ENCODE measurements at places on chromosomes 5 and 9. TPM values are rescaled to one million over a fixed set of nuclear protein-coding genes. Genes with fewer than 3 reads are reported as not detected.

Gene HRCT1
- not detected for total RNA-seq

- no peak for DNase-seq
These were observed 66.1 kb downstream of the TTC39B start for GRCh38 chr9:15240927-15241326.

DNA sequence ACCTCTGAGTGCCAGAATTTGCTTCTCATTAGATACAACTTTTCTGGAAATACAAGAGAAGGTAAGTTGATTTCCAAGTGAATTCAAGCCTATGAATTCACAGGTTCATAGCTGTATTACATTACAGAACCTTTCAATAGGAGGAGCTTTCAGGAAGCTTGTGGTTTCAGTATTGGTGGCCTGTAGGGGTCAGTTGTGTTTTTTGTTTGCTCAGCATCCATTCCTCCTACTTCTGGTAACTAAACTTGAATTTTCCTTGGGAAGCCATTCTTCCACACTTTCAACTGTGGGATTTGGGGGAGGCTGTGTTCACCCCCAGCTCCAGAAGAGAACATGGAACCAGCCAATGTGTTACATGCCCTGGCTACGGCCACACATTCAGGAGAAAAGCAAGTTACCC lies 5.6 kb upstream of the CYSTM1 start:
- DNase-seq, result no peak

- peak; percentile 74 for DNase-seq
These were observed 244.7 kb downstream of the PIK3R1 start for GRCh38 chr5:68460147-68460798.

- DNase-seq, result no peak
These were observed 76.0 kb upstream of the TMC1 start for GRCh38 chr9:72445306-72445995.

GRCh38 chr5:5721881-5722280 lies 299.4 kb downstream of the ICE1 start:
- no peak for DNase-seq

DNA sequence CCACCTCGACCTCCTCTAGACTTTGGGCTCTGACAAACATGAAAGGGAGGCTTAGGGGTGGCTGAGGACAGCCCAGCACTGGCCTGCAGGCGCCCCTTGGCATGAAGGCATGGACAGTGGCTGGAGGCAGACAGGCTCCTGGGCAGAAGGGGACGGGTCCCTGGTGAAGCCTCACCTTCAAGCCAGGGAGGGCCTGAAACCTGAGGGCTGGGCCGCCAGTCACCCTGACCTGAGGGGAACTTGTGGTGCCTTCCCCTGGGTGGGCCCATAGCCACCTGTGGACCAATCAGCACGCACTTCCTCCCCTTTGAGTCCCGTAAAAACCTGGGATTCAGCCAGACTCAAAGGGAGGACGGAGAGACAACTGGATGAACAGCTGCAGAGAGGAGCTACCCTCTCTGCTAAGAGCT lies 90.4 kb upstream of the PUM3 start:
- no peak for DNase-seq

Data from bronchial epithelial cell (primary cell).